ENCODE measurements at places on chromosomes 3 and 15.
A peak's percentile ranks its signal among the peaks of the same experiment; 100 is the strongest.

GRCh38 chr3:126036056-126036549, 47.8 kb downstream of the SLC41A3 start:
- ATAC-seq: no peak

GRCh38 chr3:194750491-194750828, 64.8 kb downstream of the FAM43A start:
- ATAC-seq: no peak

DNA sequence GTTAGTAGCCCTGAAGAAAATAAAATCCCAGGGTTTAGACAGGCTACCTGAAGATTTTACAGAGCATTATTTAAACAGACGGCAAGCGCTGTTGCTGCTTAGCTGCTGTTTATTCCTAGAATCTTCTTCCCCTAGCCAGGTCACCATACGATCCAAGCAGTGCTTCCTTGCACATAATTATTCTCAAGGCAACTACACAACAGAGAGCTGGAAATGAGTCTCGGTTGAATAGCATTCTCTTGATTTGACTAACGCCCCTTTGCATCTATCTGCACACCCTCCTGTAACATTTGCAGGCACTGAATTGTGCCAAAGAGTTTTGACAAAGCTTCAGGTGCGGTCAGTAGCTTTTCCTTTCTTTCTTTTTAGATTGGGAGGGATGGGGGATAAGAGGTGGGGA, 564.4 kb downstream of the TBL1XR1 start:
- no peak for ATAC-seq

GRCh38 chr15:74025436-74025835, 30.9 kb downstream of the PML start:
- peak; percentile 5 for ATAC-seq

- ATAC-seq: no peak
These were observed 7.3 kb upstream of the TRNT1 start for GRCh38 chr3:3119393-3119851.

GRCh38 chr15:26178640-26179220, 315.6 kb upstream of the ATP10A start:
- no peak for ATAC-seq

GRCh38 chr3:31530960-31531335, 1.8 kb upstream of the STT3B start:
- ATAC-seq: no peak

DNA sequence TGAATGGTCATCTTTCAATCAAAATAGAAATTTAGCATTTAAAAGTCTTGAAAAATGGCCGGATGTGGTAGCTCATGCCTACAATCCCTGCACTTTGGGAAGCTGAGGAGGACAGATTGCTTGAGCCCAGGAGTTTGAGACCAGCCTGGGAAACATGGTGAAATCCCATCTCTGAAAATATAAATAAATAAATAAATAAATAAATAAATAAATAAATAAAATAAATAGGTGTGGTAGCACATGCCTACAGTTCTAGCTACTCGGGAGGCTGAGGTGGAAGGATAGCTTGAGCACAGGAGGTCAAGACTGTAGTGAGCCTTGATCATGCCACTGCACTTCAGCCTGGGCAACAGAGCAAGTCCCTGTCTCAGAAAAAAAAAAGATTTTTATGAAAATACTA, 25.9 kb downstream of the SLC30A4 start:
- ATAC-seq: no peak

- ATAC-seq: no peak
These were observed 90.9 kb upstream of the AGBL1 start for GRCh38 chr15:85988741-85989140.

DNA sequence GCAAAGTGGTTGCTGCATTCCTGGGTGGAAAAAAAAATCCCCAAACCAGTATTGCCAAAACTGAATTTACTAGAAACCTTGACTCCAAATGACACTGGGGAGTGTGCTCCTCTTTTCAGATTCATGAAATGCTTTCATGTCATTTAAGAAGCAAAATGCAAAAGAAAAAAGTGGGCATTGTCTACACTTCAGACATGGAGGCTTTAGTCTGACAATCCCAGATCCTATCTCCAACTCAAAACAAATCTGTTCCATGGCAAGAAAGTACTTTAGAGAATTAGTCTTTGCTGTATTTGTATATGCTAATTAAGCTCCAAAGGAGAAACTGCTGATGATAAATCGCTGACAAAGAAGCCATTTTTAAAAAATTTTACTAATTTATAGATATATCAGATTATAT, 366.7 kb downstream of the MAGI1 start:
- ATAC-seq: no peak

GRCh38 chr15:88284318-88284998, 27.9 kb upstream of the NTRK3 start:
- no peak for ATAC-seq

DNA sequence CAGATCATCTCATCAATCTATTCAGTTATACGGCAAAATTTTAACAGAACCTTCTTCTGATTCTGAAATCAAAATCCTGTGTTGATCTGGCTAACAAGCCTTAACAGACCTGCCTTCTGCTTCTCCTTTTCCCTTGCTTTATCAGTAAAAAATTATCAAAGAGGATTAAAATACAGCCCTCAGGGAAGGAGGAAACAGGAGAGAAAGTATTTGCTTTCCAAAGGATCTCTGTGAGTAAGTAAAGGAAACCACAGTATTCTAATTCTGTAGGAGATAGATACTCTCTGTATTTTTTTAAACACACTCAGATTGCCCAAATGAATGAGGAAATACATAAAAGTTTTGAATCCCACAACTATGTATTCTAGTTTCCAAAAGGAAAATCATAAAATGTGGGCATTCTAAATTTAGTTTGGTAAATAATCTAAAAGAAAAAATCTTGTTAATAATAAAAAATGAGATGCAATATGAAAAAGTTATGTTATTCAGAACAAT, 221.8 kb downstream of the ZIC1 start:
- ATAC-seq: no peak
